Glutamatergic neuron (in vitro differentiated cells): ENCODE measurements at places on chromosomes 12 and 14. TPM values are rescaled to one million over a fixed set of nuclear protein-coding genes. Genes with fewer than 3 reads are reported as not detected.
A peak's percentile ranks its signal among the peaks of the same experiment; 100 is the strongest.

The RNU4-1 gene
- 5,722 TPM for total RNA-seq

DNA sequence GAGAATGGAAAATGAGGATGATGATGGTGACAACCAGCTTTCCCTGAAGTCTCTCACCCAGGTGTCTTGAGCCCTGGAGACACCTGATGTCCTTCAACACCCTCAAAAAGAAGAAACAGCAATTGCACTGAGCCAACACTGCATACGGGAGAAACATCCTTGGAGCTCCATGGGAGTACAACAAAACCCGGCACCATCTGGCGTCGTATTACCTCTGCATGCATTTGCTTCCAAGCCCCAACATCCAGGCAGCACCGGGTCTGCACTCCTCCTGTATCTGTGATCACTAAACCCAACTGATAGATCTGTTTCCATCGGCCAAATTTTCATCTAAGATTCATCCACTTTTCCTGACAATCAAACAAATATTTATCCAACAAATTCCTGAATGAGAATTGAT is 249.9 kb downstream of the DPF3 start:
- DNase-seq = peak; percentile 34

- no peak for DNase-seq
Observed at GRCh38 chr12:88577537-88577936, 2.7 kb downstream of the KITLG start.

The RD3L gene
- not detected for total RNA-seq

GRCh38 chr12:90207799-90208198 is 499.2 kb upstream of the ATP2B1 start:
- no peak for DNase-seq

DNA sequence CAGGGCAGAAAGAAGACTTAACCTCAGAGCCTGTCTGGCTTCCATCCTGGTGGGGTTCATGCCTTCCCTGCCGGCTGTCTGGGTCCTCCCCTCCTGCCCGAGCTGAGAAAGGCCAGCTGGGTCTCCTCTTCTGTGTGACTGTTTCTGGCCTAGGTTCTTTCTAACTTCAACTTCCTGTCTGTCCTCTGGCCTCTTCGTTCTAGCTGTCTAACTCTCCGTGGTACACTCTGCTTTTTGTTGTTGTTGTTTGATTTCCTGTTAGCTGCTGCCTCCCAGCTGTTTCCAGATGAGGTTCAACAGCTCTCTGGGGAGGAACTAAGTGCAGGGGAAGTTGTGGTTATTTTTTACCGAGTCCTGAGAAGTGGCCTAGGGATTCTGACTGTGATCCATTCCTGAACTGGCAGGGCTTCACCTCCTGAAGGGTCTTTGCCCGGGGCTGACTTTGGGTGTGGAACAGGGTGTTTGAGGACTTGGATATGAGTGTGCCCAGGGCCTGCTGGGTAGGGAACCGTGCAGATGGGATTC is 3.2 kb downstream of the MLXIP start:
- no peak for DNase-seq

GRCh38 chr12:111398530-111398929 is 7.2 kb upstream of the SH2B3 start:
- no peak for DNase-seq

DNA sequence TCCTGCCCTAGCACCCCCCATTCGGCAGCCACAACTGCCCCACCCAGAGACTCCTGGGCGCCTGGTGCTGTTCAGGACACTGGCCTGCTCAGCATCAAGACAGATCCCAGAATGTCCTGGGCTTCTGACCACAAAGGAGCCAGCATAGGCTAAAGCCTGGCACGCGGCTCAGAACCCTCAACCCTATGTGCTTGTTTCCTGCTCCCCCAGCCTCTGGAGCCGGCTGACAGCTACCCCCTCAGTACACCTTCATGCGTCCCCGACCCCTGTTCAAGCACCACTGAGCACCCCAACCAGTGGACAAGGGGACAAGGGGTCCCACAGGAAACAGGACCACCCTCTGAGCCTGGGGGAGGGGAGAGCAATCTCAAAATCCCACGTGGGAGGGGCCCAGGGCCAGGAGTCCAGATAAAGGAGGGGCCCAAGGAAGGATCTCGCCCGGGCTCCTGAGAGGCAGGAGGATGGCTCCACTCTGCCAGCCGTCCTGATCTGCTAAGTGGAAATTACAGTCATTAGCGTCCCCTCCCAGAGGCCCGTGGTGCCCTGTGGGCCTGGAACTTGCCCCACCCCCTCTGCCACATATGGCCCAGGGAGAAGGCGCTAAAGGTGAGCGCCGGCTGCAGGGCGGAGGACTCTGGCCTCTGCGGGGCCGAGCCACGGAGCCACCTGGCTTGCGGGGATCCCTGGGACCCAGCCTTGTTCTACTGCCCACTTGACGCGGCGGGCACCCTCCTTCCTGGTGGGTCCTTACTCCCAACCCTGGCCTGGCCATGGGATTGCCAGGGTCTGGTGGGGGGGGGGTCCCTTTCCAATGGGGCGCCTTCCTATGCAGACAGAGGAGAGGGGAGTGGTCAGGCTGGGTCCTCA is 27.2 kb upstream of the GPR132 start:
- DNase-seq = no peak

DNA sequence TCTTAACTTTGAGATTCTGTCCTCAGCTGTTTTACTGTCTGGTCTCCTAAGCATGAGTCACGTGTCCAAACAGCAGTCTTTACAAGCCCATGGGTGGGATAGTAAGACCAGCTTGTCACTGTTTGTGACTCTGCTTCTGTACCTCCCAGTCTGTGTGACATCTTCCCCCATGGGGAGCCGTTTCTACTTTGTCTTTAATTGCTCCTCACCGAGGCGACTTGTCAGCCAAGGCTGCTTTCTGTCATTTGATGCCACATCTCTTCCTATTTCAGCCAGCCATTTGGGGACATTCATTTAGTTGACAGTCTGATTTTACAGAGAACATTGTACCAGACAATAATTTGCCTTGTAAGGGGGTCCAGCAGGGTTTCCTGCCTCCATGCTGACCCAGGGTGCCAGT is 534.8 kb downstream of the NRXN3 start:
- no peak for DNase-seq

GRCh38 chr14:24296341-24297157 is 3.0 kb downstream of the DHRS1 start:
- DNase-seq = peak; percentile 67

The COL2A1 gene
- 0.34 TPM for total RNA-seq

The DIO3 gene
- not detected for total RNA-seq

The IGF1 gene
- total RNA-seq = not detected

The TIGAR gene
- 20.7 TPM for total RNA-seq

The BAZ2A gene
- total RNA-seq = 196 TPM

- no peak for DNase-seq
Observed at GRCh38 chr12:91009319-91009950, 4.7 kb upstream of the EPYC start.

DNA sequence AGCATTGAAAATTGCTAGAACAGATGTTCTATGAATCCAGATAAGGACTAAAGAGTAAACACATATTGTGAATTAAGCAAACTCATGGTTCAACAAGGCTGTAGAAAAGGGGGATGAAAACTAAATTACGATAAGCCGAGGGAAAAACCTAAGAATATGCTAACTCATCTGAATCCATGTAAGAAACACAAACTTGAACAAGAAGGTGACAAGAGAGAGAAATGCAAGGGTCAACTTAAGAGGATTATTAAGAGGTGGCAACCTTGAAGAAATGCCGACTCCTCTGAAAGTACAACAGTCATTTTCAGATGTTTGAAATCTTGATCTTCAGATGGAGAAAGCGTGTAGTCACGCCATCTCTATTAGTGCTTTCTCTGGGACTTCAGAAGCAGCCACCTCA is 128.6 kb downstream of the TTC7B start:
- no peak for DNase-seq

- no peak for DNase-seq
Observed at GRCh38 chr12:75908961-75909605, 122.5 kb downstream of the PHLDA1 start.

The TDRD9 gene
- not detected for total RNA-seq

- no peak for DNase-seq
Observed at GRCh38 chr14:34780646-34781045, 66.3 kb upstream of the CFL2 start.

The PPP2R5C gene
- 116 TPM for total RNA-seq

- no peak for DNase-seq
Observed at GRCh38 chr12:49375406-49375805, 8.1 kb downstream of the SPATS2 start.

- no peak for DNase-seq
Observed at GRCh38 chr14:51534610-51535011, 117.1 kb upstream of the FRMD6 start.

DNA sequence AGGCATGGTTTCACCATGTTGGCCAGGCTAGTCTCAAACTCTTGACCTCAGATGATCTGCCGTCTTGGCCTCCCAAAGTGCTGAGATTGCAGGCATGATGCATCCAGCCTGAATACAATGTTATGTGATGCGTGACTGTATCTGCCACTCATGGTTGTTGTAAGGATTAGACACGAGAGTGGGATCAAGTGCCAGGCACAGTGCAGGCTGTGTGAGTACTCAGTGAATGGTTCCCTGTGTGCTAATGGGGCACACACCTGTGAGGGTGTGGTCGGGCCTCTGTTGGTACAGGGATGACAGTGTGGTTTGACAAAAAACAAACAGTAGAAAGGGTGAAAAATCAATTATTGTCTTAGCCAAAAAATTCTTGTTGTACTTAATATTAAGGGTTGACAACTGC is 61.8 kb downstream of the TECPR2 start:
- DNase-seq = no peak

DNA sequence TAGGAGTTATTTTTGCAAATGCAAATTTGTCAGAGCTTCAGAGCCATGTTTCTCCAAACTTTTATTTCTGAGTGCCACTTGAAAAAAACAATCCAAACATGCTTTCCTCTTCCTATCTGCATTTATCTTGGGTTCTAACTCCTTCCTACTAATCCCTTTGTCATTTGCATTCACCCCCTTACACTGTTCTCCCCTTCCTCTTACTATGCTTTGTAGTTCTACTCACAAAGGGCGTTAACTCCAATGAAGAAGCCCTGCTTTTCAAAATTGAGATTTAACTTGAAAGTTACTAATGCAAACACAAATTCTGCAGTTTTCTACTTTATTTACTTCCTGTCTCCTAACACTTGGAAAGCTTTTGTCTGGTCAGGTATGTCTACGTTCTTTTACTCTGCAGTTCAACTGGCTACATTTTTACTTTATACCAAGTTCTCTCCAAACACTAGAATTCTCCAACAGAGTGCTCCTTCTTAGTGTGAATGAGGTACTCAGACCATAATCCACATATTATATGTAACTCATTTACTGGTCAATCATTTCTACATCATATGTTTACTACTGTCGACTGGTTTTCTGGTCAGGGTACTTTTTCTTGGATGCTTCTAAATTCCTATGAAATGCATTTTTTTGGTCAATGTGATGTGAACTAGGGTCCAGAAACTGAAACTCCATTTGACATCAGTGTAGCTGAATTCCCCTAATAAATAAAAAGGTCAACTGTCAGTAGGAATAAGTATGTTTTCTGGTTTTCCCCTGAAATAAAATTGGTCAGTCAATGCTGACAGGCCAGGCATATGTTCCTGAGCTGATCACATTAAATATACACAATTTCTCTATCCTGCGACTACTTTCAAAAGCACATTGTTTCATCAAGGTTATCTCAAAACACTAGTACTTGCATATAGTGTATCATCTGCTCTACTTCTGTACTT is 51.2 kb upstream of the OR5AU1 start:
- DNase-seq = no peak

The CDH24 gene
- 164 TPM for total RNA-seq

DNA sequence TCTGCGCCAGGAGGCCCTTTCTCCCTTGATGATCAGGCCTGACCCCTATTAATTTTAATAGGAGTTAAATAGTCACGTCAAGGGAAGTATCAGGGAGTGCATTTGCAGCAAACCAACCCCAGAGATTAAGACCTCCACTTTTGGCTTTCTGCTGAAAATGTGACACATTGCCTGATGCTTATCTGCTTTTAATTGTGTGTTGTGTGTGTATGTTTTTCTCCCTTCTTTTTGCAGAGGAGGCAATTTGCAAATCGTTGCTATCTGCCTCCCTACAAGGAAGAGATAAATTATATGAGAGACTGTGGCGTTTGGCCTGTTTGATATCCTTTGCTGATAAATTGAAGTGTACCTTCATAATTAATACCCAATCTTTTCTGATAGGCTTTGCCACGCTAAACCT is 822.9 kb downstream of the VRK1 start:
- DNase-seq = no peak

GRCh38 chr12:52942901-52943181 is 6.1 kb upstream of the KRT18 start:
- DNase-seq = no peak

GRCh38 chr14:59310633-59311032 is 122.2 kb downstream of the DAAM1 start:
- DNase-seq = no peak

The TOMM20L gene
- total RNA-seq = not detected

DNA sequence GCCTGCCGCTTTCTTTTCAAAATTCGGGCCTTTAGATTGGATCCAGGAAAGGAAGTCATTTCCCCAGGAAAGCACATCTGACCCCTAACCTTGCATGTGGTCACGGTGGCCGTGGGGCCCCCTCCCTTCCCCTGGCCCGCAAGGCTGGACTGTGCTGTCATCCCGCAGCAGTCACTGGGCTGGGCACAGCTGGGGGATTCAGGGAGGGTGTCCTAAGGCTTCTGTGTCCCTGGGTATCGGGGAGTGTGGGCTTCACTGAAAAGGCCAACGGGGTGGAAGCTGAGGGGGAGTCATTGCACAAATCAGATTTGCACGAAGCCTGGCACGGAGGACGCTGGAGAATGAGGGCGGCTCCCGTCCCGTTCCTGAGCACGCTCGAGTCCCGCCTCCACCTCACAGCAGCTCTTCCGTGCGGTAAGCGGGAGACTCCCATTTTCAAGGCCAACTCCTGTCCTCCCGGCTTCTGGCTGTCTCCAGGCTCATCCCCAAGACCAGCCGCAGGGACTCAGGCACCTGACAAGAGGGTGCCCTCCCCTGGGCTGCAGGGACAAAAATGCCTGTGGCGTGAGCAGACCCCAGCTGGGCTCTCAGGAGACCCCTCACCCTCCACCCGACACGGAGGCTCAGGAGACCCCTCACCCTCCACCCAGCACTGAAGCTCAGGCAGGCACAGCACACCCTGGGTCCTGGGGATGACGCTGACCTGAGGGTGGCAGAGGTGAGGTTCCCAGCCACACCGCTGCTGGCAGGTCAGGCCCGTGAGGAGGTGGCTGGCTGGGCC is 9.6 kb downstream of the XRCC3 start:
- no peak for DNase-seq

- DNase-seq = no peak
Observed at GRCh38 chr12:52417740-52418139, 11.6 kb upstream of the KRT82 start.

GRCh38 chr12:10018386-10018785 is 8.0 kb downstream of the CLEC12B start:
- DNase-seq = no peak

The RDH5 gene
- 6.6 TPM for total RNA-seq

The RAD9B gene
- 0.49 TPM for total RNA-seq

DNA sequence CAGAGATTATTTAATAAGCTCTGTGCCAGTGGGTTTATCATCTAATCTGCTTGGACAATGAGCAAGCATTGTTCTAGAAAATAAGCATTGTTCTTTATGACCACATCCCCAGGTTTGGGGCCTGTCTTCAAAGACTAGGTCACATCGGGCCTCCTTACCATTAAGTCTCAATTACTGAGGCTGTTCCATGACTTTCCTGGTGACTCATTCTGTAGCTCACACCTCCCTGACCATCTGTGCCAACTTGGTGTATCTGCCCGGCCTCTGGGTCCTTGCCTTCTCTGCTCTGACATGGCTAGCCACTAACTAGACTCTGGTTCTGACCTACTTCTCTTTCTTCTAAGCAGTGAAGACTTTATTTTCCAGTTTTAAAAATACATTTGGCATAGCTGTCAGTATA is 44.4 kb upstream of the PLEKHA5 start:
- DNase-seq = no peak
